Stimulated activated CD8-positive, alpha-beta memory T cell treated with anti-CD3 and anti-CD28 coated beads, Interleukin-4, amount 100 ng/mL, for 1 hour (primary cell): ENCODE measurements at places on chromosomes 12 and 14.

DNA sequence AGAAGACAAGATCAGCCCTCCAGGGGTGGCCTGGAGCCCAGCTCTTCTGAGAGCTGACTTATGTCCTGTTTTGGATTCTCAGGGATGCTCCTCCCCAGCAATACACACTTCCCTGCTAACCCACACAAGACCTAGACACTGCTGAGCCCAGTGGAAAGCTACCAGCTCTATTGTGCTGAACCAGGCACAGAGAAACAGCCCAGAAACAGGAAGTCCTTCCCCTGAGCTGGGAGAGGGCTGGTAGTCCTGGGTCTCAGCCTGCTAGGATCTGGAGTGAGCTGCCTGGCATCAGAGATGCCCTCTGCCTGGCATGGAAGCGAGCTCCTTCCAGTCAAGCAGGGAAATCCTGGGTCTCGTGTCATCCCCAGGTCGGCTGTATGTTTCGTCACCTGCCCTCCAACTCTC, 1.2 kb upstream of the LAG3 start:
- no peak for DNase-seq

DNA sequence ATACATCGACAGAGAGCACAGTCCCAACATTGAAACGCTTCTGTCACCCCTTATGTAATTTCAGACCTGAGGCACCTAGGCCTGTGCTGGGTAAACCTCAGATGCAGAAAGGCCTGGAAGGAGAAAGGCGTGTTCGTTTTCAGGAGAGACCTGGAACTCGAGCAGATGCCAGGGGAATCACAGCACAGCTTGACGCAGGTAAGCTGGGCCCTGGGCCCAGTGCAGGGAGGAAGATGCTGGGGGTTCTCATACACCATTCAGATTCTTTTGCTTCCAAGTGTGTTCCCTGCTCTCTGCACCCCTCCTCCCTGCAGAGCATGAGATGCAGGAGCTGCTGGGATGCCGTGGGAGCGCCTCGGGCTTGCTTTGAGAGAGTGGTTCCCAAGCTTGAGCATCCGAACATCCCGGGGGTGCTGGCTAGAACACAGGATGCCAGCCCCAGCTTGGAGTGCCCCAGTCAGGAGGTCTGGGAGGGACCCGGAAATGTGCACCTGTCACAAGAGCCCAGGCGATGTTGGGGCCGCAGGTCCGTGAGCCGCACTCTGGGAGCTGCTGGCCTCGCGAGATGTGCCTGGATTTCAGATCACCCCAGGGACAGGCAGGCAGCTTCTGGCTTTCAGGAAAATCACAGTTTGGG, 35.9 kb downstream of the FZD10 start:
- DNase-seq: no peak

GRCh38 chr14:99880651-99881420, 87.6 kb downstream of the EML1 start:
- no peak for DNase-seq

DNA sequence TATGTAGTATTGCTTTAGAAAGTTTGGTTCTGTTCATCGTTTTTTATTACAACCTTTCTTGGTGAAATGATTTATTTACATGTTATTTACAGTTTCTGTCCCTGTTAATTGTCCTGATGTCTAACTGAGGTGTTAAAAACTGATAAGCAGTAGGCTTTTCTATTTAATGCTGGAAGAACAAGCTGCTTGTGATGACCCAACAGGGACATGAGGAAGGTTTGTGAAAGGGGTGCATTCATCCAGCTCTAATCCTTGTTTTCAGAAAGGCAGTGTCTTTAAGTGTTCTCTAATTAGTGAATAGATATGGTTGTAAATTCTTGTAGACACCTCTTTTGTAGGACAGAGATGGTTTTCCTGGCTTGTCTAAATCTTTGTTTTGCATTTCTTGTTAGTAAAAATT, 191.4 kb downstream of the FOXA1 start:
- no peak for DNase-seq

- no peak for DNase-seq
Observed at GRCh38 chr12:64402181-64402580, 2.0 kb upstream of the XPOT start.

- no peak for DNase-seq
Observed at GRCh38 chr14:31489691-31490090, 1.9 kb upstream of the GPR33 start.

DNA sequence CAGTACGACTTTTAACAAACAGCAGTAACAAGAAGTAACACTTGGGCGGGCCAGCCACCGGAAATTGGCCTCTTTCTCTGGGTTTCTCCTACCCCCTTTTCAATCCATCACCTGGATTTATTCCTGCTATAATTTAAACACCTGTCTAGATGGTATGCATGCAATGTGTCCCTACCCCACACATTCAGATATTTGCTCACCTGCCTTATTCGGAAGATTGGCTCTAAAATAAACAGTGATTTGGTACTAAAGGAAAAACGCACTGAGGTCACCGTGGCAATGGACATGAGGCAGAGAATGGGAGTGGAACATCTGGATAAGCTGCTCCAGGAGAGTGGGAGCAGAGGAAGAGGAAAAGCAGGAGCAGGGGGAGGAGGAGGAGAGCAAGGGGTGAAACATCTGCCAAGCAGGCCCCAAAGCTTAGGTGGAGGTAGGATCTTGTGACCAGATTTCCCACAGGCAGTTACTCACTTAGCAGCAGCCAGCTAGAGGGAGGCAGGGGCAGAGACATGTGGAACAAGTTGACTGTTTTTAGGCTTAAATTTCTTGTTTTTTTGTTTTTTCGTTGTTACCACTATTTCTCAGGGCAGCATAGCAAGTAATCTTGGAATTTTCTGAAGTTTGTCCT, 150.9 kb downstream of the TTLL5 start:
- DNase-seq: no peak

DNA sequence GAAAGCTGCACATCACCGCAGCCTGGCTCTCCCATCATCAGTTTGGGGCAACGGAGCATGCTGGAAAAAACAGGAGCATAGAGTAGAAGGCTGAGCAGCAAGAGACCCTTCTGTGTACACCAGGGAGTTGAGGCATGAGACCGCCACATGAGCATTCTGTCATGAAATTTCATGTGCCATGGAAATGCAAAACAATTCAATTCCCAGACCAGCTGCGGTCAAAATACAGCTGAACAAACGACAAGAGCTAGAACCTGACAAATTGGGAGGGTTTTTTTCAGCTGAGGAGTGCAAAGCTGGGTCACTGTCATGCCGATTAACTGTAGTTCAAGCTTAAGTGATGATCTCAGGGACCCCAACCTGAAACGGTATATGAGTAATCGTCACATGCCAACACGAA, 37.1 kb downstream of the TMEM30B start:
- no peak for DNase-seq

- DNase-seq: no peak
Observed at GRCh38 chr14:96683562-96684289, 113.5 kb upstream of the VRK1 start.

DNA sequence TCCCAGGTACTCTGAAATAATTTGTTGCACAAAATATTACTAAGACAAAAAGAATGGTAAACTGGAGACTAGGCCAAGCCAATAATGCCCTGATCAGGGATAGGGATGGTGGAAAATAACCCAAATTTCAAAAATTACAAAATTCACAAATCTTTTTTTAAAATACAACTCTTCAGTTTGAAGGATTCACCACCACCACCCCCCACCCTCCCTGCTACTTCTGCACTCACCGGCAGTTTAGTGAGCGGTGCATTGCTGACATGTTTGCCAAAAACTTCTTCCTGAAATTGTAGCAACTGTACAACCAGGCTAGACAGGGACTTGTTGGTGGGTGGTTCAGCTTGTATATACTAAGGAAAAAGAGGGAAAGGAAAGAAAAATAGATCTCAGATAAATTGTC, 2.3 kb downstream of the SMARCC2 start:
- DNase-seq: no peak

DNA sequence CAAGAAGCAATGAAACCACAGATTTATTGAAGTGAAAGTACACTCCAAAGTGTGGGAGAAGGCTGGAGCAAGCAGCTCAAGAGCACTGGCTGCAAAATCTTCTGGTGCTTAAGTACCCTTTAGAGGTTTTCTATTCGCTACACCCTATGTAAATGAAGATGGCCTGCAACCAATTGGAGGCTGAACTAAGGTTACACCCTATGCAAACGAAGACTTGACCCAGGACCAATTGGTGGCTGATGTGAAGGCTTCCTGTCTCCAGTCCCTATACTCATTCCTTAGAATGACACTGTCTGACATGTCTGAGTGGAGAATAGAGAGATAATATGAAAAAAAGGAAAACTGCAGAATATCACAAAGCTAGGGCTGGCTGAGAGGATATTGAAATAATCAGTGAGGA, 57.2 kb downstream of the ALG10B start:
- DNase-seq: no peak

- DNase-seq: no peak
Observed at GRCh38 chr12:68231691-68232090, 6.1 kb upstream of the IL26 start.

GRCh38 chr14:34051966-34052657, 101.2 kb upstream of the EGLN3 start:
- no peak for DNase-seq

DNA sequence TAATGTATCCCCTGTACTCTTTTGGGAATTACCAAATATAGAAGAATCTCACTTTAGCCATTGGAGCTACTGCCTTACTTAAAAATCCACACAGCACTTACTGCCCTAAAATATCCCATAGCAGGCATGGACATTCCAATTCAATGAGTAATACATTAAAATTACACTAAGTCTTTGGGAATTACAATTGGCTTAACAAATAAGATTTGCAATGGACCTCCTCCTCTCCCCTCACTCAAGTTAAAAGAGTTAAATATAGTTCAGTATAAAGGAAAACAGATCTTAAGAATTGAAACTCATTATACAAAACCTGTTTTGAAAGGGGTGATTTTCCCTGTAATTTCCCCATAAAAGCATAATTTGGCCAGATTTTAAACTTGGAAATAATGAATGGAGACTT, 477.1 kb downstream of the SLC16A7 start:
- no peak for DNase-seq

DNA sequence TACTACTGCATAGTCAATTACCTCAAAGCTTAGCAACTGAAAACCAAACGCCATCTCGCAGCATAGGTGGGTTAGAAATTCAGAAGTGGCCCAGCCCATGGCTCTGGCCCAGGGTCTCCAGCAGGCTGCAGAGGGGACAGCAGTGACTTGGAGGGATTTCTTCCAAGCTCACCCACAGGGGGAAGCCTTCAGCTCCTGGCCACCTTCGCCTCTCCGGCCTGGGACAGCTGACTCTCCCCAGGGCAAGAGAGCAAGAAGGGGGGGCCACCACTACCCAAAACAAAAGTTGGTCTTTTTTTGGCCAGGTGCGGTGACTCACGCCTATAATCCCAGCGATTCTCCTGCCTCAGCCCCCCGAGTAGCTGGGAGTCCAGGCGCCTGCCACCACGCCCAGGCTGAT, 32.2 kb upstream of the ANKRD9 start:
- DNase-seq: no peak

GRCh38 chr12:131897875-131898274, 3.5 kb downstream of the ULK1 start:
- no peak for DNase-seq

DNA sequence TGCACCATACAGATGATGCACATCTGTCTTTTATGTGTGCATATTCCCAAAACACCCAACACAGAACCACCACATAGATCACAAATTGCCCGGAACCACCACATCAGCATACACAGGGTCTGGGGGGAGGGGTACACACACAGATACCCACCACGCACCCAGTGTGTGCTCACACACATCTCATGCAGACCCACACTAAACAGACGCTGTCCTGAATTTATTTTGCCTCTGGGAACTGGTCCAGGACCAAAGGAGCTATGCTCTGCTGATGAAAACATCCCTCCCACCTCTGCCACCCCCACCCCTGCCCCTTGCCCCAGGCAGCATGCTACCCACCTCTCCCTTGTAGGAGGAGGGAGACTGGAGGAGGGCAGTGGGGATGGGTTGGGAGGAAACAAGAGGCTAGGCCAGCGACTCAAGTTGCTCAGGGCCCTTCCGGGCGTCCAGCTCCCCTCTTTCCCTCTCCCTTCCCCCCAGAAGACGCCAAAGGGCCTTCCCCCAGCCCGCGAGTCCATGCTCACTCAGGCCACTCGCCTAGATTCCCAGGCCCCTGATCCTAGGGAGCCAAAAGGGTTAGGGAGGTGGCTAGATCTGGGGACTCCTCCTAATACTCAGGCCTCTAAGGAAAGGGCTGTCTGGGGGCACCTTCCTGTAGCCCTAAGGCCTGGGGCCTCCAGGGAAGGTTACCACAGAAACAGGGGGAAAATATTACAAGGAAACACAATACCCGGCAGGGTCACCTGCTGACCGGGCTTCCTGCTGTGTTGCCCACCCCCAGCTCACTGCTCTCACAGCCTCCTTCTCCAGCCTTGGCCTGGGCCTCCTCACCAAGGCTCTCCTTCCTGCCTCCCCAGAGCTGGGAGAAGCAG, 3.1 kb downstream of the HDAC7 start:
- DNase-seq: no peak
